ENCODE measurements at places on chromosomes 12 and 14.

DNA sequence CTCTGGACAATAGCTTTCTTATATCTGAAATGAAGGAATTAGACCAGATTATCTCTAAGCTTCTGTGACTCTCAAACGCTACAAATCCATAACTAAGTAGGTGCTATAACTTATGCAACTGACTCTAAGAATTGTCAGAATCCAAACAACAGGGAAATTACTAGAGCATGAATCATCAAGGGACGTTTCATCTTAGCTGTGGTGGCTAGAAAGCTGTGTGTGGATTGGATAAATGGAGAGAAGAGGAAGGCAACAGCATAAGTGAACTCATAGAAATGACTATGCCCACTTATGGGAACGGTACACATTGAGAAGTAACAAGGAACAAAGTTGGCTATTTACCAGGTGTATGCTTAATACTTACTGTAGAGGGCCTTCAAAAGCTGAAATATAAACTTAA, 96.0 kb upstream of the NEDD1 start:
- no peak for DNase-seq

DNA sequence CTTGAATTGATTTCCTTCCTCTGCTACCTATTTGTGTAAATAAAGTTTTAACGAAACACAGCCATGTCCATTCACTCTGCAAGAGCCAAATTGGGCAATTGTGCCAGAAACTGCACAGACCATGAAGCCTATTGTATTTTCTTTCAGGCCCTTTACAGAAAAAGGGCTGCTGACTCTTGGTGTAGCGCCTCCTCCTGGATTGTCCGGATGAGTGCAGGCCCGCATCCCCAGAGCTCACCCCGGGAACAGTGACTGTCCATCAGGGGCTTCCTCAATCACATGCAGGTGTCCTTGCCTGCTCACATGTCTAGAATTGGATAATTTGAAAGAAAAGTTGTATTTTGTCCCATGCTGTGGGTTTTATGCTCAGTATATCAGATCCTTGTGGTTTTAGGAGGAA, 1282.2 kb downstream of the AACS start:
- no peak for DNase-seq

GRCh38 chr12:48690990-48691389, 9.0 kb upstream of the KANSL2 start:
- no peak for DNase-seq

DNA sequence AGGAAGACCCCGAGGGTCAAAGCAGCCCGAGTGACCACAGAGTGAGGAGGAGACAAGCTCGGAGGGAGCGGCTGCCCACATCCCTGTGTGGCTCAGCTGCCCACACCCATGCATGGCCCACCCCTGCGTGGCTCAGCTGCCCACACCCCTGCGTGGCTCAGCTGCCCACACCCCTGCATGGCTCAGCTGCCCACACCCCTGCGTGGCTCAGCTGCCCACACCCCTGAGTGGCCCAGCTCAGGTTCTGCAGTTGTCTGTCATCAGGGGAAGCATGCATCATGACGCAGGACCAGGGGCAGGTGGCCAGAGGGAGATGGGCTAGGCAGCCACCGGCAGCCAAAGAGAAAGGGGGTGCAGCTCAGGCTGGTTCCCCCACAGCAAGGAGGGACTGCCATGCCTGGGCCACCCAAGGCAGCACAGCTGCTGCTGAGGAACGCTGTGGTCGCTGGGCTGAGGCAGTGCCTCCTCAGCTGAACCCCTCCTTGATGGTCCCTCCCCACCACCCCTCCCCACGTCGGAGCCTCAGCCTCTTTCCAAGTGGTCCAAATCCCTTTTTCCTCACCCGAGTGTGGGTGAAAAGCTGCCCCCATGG, 33.3 kb upstream of the NUDT14 start:
- DNase-seq: no peak

GRCh38 chr14:94485944-94486841, 10.2 kb upstream of the SERPINA9 start:
- peak; percentile 71 for DNase-seq

- DNase-seq: no peak
Measured at GRCh38 chr12:109767991-109768900, 54.6 kb downstream of the FAM222A start.

DNA sequence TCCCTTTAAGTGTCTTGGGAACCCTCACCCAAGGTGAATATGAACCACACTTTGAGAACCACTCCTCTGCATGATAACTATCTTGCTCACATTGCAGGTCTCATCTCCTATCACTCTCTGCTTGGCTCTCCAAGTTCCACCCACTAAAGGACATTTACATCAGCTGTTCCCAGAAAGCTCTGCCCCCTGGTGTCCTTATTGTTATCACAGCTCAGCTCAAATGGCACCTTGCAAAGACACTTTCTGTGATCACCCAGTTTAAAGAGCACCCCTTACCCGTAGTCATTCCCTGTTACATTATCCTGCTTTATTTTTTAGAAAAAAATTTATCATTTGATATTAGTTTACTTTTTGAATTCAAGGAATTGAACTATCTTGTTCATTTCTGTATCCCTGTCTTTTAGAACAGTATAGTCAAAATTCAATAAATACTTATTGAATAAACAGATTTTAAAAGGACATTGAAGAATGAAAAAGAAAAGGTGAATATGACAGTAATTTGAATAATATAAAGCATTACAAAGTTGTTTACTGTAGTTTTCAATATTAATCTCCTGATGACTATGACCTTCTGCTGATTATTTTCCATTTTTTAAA, 20.5 kb upstream of the GUCY2C start:
- DNase-seq: peak; percentile 41

GRCh38 chr12:3624273-3624672, 128.6 kb downstream of the CRACR2A start:
- DNase-seq: no peak

- no peak for DNase-seq
Measured at GRCh38 chr14:100740929-100741328, 14.2 kb downstream of the DLK1 start.

- DNase-seq: no peak
Measured at GRCh38 chr12:40229690-40230651, 5.2 kb downstream of the LRRK2 start.

DNA sequence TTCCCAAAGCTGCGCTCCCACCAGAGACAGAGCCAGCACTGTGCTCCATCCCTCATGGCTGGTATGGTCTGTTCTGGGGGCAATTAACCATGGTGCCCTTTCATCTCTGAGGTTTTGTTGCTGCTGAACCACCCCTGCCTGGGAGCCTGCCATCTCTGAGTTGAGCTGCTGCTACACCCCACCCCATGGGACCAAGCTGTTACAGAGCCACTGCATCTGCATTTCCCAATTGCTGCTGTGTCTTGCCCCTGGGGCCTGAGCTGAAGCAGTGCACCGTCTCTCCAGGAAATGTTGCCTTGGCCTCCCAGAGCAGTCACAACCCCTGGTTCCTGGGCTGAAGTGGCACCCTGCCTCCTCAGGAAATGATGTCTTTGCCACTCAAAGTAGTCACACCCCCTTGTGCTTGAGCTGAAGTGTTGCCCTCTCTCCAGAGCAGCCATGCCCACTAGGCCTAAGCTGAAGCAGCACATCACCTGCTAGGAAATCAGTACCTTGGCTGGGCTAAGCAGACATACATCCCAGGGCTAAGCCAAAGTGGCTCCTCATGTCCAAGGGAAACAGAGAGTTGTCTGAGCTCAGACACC, 140.3 kb downstream of the RERGL start:
- DNase-seq: no peak

DNA sequence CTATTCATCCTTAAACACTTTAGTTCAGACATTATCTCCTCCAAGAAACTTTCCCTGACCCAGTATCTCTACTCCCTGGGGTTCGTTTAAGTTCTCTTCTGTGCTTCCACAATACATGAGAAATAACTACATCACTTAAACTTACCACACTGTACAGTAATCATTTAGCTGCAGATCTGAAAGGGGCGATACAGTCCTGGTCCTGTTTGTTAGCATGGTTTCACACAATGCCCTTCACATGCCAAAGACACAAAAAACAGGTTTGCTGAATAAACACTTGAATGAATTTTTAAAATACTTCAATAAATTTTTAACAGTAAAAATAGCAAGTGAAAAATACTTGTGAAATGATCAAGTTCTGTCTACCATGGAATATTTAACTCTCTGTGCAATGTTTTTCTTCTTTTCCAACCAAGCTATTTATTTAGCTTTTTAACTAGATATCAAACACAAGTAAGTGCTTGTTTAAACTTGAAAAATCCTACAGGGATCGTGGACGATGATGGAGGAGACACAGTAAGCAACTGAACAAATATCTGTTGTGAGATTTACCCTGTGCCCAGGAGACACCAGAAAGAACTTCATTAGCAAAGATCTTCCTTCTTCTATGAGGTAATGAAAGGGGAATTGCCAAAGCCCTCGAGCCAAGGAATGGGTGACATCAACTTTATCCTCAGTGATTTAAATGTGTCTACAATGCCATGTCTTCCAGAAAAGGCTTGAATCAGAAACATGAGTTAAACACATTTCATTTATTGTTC, 255.6 kb upstream of the GRIP1 start:
- DNase-seq: no peak

DNA sequence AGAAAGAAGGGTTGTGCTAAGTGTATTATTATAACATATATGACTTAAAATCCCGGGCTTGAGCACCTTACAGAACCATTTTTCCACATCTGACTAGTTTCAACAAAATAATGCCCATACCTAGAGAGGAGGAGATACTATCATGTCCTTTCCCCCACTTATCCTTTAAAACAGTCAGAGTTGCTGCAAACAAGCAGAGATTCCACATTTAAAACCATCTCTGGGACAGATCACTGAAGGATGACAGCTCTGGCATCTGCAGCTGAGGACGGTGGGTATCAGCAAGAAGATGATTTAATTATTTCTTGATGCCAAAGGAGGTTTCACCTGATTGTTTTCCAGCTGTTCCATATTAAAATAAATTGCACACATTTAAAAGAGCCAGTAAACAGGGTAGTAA, 328.0 kb upstream of the TMTC1 start:
- DNase-seq: no peak

DNA sequence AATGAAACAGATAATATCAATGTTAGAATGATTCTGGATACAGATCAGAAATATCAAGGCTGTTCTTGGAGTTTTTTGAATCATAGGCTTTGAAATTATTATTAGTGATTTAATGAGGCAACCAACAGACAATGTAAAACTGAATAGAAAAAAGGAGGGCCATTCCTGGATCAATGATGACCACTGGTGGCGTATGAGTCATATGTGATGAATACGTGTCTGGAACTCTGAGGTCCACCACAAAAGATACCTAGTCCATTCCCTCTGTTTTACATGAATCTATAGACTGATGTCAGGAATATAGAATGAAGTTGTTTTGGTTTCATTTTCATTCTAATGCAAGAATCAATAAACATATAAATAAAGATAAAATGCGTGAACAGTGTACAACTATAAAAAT, 78.3 kb upstream of the RTL1 start:
- no peak for DNase-seq

DNA sequence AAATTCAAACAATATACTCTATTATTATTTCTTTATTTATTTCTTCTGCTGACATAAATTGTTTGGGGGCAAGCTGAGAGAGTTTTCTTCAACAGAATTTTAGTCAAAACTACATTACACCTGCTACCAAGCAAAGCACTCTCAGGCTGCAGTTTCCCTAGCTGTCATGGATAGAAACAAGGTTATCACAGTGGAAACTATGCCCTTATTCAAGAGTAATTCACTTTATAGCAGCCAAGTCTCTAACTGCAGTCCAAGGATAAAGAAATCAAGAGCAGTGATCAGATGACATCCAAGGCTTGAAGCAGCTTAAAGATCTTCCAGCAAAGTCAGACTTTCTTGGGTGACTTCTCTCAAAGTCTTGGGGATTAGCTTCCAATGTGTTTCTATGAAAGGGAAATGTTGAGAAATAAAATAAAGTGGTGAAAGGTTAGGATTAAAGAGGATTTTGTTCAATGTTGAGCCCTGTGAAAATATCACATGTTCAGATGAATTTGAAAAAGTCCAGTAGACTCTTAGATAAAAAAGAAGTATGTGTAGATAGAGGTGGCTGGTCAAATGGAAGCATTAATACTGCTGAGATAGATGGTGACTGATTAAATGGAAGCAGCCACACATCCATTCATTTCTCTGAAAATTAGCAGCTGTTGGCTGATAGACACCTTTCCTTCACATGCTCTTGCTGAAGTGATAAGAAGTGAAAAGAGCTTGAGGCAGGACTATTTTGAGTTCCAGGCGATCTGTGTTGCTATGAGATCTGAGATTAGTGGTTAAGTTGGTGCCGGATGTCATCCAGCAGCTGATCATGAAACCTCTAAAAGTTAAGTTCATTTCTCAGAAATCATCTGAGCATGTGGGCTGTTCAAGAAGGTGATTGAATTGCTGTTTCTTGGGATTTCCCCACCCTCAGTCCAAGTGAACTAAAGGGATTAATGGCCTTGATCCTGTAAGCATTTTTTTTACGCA, 257.8 kb upstream of the BTG1 start:
- DNase-seq: no peak

- DNase-seq: no peak
Measured at GRCh38 chr14:86662334-86662733, 1132.4 kb downstream of the FLRT2 start.

DNA sequence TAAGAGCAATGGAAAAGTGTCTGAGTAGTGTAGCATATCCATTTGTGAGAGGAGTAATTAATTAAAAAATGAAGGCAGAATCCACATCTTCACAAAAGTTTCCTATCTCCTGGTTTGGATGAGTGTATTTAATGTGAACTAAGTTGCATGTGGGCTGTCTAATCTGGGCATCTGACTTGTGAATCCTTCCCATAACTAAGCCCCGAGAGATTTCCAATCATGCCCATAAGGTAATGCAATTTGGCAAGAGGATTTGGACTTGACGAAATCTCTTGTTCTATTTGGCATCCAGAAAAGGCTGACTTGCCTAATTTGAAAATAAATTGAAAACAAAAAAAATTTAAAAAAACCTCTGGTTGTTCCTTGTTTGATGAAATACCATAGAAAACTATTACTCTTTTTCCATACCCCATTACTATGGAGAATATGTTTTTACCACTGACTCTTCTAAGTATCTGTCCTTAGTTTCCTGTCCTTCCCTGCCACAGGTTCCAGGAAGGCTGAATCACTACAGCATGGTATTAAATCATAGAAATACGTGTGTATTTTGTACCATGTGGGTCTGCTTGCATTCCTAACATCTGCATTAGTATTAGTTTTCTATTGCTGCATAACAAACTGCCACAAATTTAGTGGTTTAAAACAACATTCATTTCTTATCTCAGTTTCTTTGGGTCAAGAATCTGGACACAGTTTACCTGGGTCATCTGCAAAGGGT, 48.4 kb downstream of the ETV6 start:
- no peak for DNase-seq

GRCh38 chr14:66228267-66228970, 257.8 kb upstream of the CCDC196 start:
- DNase-seq: no peak

- DNase-seq: no peak
Measured at GRCh38 chr12:27549236-27549800, 25.3 kb downstream of the PPFIBP1 start.

- DNase-seq: no peak
Measured at GRCh38 chr12:65372574-65372973, 94.1 kb downstream of the MSRB3 start.

GRCh38 chr12:49470986-49471385, 67.8 kb upstream of the KCNH3 start:
- no peak for DNase-seq

- DNase-seq: no peak
Measured at GRCh38 chr12:119156401-119157044, 22.2 kb upstream of the HSPB8 start.

Data from HuH-7.5 (cell line).